K562 (cell line): ENCODE measurements at places on chromosomes 7 and 10. TPM values are rescaled to one million over a fixed set of nuclear protein-coding genes. Genes with fewer than 3 reads are reported as not detected.

Gene DRGX
- not detected in 2 replicates for polyA plus RNA-seq

Gene REPIN1
- polyA plus RNA-seq, result 209 and 237 TPM in 2 replicates

DNA sequence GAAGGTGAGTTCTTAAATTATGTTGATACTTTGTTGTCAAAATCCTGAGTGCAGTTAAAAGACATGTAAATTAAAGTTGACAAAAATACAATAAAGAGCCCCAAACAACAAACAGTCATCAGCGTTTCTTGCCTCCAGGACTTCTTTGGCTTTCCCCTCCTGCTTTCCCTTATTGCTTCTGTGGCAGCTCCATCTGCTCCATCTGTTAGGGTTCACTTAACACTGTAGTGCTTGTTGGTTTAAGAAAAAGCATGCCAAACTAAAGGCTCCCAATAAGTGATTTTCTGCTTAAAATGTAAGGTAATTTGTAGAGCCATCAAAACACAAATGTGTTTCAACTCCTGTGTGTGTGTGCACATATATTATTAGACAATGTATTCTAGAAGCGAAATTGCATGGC lies 254.3 kb upstream of the GNAI1 start:
- no peak overlapping the region for H3K4me3 ChIP-seq
- no peak overlapping the region for H3K27ac ChIP-seq
- no peak for DNase-seq
- H3K27me3 ChIP-seq, result no peaks in the 10 kb centered on the region

- H3K36me3 ChIP-seq, result no peaks in the 10 kb centered on the region
- H3K4me1 ChIP-seq, result no peaks in the 10 kb centered on the region
Measured at GRCh38 chr10:64113792-64114191, 592.6 kb downstream of the REEP3 start.

DNA sequence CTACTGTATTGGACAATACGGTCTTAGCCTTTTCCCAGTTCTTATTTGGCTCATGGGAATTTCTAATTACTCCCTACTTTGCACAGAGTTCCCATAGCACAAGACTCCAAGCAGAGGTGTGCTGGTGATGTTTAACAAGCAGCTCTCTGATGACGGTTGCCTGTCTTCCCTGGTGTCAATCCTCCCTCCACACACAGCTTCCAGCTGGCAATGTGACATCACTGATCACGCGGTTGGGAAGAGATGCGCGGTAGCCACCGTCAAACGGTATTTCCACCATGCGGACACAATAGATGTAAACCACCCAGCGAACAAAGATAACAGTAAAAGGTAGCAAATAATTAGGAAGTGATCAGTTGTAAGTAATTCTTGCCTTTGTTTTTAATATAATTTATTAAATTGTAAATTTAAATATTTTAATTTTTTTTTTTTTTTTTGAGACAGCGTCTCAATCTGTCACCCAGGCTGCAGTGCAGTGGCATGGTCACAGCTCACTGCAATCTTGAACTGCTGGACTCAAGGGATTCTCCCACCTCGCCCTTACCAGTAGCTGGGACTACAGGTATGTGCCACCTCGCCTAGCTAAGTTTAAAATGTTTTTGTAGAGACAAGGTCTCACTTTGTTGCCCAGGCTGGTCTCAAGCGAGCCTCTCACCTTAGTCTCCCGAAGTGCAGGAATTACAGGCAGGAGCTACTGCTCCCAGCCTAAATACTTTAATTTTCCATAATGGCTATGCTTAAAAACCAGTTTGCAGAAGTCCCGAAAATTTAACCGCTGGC lies 36.3 kb upstream of the IL15RA start:
- no peak for DNase-seq
- H3K27ac ChIP-seq, result no peak overlapping the region
- no peaks in the 10 kb centered on the region; the same call in 2 of the 3 replicates for H3K4me1 ChIP-seq
- peaks cover 4% of the 10 kb centered on the region; the same call in 1 of the 3 replicates for H3K27me3 ChIP-seq

DNA sequence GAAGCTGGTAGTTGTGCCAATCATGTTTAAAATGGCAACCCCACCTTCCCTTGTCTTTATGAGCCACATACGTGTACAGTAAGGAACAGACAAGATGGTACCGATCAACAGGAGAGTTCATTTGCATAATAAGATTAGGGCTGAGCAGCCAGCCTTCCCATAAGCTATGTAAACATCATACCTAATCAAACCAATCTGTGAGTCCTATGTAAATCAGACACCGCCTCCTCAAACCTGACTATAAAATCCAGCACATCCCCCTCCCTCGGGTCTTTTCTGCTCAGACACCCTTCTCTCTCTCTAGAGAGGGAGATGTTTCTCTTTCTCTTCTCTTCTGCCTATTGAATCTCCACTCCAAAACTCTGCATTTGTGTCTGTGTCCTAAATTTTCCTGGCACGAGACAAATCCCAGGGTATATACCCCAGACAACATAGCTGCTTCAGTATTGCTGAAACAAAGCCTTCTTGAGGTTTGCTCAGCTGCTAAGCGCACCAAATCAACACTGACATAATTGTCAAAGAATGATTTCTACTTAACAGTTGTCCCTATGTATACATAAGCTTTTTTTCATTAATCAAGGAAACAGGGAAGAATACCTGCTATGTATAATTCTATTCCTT lies 279.2 kb downstream of the THSD7A start:
- H3K36me3 ChIP-seq, result no peaks in the 10 kb centered on the region
- no peak overlapping the region for H3K27ac ChIP-seq
- no peak overlapping the region for H3K4me3 ChIP-seq
- no peaks in the 10 kb centered on the region for H3K27me3 ChIP-seq
- no peaks in the 10 kb centered on the region for H3K4me1 ChIP-seq

Gene C10orf88
- polyA plus RNA-seq, result 5.4 and 6.7 TPM in 2 replicates

Gene TCAF2
- 2.4 and 2.9 TPM in 2 replicates for polyA plus RNA-seq

Gene LRMDA
- not detected in 2 replicates for polyA plus RNA-seq

DNA sequence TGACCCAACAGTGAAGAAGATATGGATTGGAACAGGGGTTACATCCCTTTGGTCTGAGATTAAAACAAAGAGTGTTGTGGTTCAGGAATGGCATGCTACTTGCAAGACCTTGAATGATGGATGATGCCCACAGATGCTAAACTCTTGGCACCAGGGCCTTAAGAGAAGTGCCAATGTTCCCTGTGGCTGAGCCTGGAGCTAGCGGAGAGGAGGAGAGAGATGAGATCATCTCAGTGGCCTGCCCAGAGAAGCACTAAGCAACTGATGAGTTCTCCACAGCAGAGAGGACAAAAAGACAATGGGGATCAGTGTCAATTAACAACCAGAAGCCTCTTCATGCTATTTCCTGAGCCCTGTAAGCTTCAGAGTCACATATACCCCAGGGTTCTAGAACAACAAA lies 97.8 kb downstream of the ELAPOR2 start:
- H3K27ac ChIP-seq, result no peak overlapping the region
- H3K27me3 ChIP-seq, result no peaks in the 10 kb centered on the region
- peaks cover 15% of the 10 kb centered on the region for H3K4me1 ChIP-seq
- no peak overlapping the region for H3K4me3 ChIP-seq

- H3K4me3 ChIP-seq, result no peak overlapping the region
- no peak overlapping the region for H3K27ac ChIP-seq
- H3K27me3 ChIP-seq, result no peaks in the 10 kb centered on the region
Measured at GRCh38 chr7:109407756-109408155, 838.1 kb downstream of the DNAJB9 start.

GRCh38 chr7:149459540-149460452 lies 1.1 kb downstream of the ZNF777 start:
- H3K27me3 ChIP-seq, result 0 out of 3 replicates have a peak, but pooled peaks cover 4% of the 10 kb centered on the region
- peak; percentile 50 for DNase-seq
- H3K27ac ChIP-seq, result peak overlapping the region; percentile 66; the same call in 2 of the 3 replicates
- H3K4me3 ChIP-seq, result peak overlapping the region; percentile 64
- peaks cover 31% of the 10 kb centered on the region; the same call in 2 of the 3 replicates for H3K36me3 ChIP-seq
- H3K4me1 ChIP-seq, result peaks cover 17% of the 10 kb centered on the region

Gene NME8
- polyA plus RNA-seq, result not detected in 2 replicates
